Stimulated activated CD8-positive, alpha-beta memory T cell treated with anti-CD3 and anti-CD28 coated beads, Interleukin-12 subunit alpha, Interleukin-12 subunit beta, amount 100 ng/mL, for 1 hour (primary cell): ENCODE measurements at places on chromosomes 7 and 10.

DNA sequence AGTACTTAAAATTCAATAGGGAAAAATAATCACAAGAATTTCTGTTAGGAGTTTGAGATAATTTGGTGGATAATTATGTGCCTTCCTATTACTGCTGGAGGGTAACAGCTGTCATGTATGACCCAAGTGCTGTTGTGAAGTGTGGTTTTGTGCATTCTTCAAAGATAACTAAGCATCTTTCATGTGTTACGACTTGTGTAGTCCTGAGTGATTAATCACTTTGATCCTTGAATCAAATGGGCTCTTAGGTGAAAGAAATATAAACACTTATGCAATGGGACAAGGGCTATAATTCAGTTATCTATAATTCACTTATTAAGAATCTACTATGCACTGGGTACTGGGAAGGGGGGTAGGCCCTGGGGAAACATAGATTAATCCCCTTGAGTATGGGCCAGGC, 89.0 kb downstream of the CH25H start:
- DNase-seq: no peak

DNA sequence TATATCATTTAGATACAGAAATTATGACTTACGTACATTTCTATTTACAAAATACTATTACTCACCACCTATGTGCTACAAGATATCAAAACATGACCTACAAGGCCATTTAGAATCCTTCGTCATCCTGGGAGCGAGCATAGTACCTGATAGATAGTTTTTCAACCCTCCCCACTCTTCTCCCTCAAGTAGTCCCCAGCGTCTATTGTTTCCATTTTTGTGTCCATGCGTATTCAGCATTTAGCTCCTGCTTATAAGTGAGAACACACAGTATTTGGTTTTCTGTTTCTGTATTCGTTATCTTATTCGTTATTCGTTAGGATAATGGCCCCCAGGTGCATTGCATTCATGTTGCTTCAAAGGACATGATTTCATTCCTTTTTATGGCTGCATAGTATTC, 28.1 kb downstream of the PNLIPRP2 start:
- no peak for DNase-seq

DNA sequence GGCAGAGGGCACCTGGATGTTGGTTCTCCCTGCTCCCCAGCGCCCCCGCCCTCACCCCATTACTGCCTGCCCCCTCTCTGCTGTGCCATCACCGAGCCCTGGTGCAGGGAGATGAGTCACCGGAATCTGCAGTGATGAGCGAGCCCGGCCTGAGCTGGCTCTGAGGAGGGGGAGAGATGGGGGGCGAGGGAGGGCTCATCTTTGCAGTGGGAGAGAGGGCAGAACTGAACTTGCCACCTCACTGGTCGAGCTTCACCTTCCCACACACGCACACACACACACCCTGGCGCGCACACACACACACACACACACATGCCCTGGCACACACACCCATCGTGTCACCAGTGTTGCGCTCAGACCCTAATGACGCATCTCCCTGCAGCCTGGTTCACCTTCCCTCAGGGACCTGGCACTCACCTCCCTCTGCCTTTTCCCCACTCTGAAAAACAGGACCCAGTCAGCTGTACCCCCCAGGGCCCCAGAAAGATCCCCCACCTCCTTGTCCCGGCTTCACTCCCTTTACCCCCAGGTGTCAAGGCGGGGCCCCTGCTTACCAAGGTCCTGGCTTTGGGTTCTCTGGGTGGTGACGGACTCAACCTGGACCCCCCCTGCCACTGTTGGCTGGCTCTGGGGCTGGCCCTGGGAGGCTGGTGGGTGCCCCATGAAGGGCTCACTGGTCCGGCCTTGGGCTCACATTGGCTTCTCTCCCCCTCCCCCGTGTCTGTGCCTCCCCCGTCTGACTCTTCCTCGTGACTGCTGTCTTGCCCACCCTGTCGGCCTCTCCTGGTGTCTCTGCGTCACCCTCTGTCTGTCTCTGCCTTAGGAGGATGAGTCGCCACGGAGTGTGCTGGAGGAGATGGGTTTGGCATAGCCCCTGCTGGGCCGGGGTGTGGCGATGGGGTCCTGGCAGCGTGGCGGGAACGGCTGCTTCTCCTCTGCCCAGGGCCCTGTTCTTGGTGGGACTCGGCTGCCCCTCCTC, 5.4 kb downstream of the VGF start:
- DNase-seq: no peak

DNA sequence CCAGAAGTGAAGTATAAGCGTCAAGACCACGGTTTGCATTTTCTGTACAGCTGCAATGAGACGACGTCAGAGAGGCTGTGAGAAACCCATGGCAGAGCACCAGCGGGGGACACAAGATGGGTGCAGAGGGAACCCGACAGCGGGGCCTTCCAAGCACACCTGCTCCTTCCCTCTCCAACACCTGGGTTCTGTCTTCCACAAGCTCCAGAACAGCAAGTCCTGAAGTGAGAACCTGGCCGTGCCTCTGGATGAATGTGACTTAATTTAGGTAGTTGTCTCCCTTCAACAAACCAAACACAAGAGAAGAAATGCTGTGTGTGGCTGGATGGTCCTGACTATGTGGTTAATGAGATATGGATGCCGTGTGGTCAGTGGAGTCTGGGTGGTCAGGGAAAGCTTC, 76.1 kb downstream of the ADAM12 start:
- no peak for DNase-seq

DNA sequence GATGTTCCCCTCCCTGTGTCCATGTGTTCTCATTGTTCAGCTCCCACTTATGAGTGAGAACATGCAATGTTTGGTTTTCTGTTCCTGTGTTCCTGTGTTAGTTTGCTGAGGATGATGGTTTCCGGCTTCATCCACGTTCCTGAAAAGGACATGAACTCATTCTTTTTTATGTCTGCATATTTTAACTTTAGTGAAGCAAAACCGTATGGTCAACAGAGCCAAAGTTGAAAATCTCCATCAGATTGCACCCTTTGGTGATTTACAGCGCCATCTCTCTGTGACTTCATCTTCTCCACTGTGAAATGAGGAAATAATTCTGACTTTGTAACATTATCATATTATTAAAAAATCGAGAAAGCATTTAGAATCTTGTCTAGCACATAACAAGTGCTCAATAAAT, 132.3 kb upstream of the PLXDC2 start:
- no peak for DNase-seq

GRCh38 chr10:130337305-130337640, 201.1 kb downstream of the GLRX3 start:
- DNase-seq: no peak
